Stomach (tissue), 19 donors: ENCODE measurements at places on chromosomes 1 and 21. TPM values are rescaled to one million over a fixed set of nuclear protein-coding genes. Genes with fewer than 3 reads are reported as not detected.
A peak's percentile ranks its signal among the peaks of the same experiment; 100 is the strongest.

Gene ZNF326
- 25.8 TPM for total RNA-seq

- no peak for DNase-seq
These were observed 169.1 kb downstream of the C1orf21 start for GRCh38 chr1:184555665-184556641.

Gene CELA2B
- total RNA-seq, result not detected

Gene COL6A1
- 342 TPM for total RNA-seq

DNA sequence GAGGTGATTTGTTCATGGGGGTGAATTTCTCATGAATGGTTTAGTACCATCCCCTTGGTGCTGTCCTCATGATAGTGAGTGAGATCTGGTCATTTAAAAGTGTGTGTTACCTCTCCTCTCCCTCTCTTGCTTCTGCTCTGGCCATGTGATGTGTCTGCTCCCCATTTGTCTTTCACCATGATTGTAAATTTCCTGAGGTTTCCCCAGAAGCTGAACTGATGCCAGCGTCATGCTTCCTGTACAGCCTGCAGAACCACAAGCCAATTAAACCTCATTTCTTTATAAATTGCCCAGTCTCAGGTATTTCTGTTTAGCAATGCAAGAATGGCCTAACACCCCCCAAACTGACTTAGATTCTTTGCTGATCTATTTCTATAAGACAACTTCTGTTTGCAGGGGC is 249.4 kb upstream of the B3GALT2 start:
- no peak for DNase-seq

GRCh38 chr1:27356619-27357280 is 10.0 kb downstream of the MAP3K6 start:
- DNase-seq, result peak; percentile 86

Gene FMO2
- total RNA-seq, result 13.4 TPM

Gene APOBEC4
- not detected for total RNA-seq

- peak; percentile 48 for DNase-seq
These were observed 13.2 kb downstream of the CAPN9 start for GRCh38 chr1:230760360-230760827.

DNA sequence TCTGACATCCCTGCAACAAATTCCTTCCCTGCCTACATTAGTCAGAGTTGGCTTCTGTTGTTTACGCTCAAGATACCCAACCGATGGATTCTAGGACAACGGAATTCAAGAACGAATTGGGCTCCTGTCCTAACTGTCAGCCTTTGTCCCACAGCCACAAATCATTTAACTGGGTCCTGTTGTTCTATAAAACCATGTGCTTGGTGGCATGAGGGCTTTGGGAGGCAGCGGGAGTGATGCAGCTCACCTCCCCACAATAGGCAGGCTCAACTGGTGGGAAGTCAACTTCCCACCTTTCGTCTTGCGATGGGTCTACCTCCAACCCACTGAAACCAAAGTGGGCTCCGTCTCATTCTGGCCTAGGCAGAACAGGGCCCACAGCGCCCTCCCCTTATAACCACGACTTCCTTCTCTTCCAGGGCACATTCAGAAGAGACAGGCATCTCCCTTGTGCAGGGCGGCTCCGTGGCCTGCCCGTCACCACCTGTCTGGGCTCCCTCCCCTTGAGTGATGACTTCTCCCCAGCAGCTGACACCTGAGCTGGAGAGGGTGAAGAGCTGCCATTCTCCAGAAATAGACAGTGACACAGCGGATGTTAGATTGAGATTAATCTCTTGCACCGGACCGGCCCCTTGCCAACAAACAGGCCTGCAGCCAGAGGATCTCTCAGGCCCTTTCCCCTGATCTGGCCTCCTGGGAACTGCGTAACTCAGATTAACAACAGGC is 26.5 kb downstream of the LRRC38 start:
- DNase-seq, result no peak

- no peak for DNase-seq
These were observed 1.5 kb downstream of the L1TD1 start for GRCh38 chr1:62196086-62196690.
